ENCODE measurements at places on chromosomes 3 and 15.

GRCh38 chr3:124037326-124037725 is 45.4 kb upstream of the ROPN1 start:
- no peak for DNase-seq

DNA sequence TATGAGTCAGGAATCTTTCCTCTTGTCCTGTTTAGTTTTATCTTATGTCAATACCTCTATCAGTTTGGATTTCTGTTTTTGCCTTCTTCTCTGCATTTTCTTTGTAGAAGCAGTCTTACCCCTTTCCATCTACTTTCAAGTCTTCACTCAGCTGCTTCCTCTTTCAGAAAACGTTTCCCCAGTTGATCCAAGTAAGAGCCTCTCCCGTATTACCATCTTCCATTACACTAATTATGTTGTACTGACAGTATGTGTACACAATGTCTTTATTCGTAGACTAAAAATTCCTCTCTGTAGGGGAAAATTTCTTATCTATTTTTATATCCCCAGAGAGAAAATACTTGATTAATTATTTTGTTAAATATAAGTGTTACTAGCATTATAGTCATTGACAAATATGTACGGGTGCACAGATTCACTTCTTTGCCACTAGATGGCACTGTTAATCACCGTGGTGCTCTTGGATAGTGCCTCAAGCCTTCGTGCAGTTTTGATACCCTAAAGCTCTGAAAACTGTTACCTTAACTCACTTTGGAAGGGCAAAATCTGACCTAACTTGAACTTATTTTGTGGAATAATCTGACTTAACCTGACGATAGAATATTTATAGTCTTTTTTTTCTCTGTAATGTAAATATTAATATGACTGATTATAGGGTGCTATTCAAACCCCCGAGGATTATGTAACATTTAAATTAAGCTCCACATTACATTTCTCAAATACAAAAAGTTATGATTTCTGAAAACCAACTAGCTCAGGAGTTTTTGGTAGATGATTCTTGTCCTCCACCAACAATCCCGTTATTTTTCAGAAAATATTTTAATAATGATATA is 74.2 kb upstream of the POU1F1 start:
- DNase-seq, result no peak

DNA sequence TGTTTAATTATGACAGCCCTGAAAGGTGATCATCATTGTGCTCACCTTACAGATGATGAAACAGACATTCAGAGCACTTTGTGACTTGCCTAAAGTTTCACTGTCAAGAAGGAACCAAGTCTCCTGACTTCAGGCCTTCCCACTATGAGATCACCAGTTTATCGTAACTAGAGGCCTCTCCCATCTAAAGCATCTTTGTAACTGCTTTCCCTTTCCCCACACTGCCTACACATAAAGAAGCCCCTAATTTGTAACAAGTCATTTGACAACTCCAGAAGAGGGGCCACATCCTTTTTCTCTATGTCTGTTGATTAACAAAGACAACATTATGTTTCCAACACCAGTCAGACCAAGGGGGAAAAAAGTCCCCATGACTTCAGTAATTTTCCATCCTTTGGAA is 1.1 kb downstream of the KLHL6 start:
- no peak for DNase-seq

DNA sequence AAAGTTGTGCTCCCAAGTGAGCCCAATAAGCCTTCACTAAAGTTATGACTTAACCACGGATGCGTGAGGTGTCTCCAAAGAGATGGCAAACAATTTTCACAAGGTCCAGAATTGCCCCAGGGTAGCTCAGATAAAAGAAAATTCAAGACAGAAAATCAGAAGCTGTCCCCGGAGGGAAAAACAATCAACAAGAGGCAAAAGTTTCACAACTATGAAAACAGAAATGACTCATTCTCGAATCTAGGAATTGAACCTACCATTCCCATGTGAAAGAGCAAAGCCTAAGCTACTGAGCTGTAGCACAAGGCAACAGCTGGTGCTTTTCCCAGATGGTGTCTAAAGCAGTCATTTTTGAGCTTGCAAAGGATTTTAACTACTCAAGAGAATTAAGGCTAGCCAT is 33.5 kb upstream of the MKRN3 start:
- DNase-seq, result no peak

DNA sequence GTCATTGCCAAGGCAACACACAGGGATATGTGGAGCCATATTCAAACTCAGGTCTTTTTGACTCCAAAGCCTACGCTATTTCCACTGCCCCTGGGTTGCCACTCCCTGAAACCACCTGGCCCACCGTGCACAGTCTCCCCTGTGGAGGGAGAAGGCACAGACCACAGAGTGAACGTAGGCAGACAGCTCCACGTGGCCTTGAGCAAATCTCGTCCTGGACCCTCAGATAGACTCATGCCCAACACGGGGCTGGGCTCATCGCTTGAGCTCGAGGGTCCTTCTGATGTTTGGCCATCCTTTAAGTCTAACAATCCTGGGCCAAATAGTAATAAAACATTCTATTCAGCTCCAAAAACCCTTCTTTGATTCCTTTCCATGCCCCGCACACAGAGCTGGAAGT is 72.0 kb downstream of the CPN2 start:
- DNase-seq, result no peak

DNA sequence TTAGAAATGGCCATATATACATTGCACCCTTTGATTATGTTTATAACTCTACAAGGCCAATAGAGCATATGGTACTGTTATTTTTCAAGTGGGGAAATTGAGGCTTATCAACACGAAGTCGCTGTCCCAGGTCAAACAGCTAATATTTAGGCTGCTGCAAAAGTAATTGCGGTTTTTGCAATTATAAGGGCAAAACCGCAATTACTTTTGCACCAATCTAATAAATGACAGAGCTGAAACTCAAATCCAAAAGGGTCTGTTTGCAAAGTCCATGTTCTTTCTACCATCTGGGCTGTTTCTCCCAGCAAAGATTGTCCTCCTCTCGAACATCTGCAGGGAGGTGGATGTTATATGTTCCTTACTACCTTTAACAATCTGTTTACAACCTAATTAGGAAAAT is 147.2 kb downstream of the CADPS start:
- DNase-seq, result no peak

DNA sequence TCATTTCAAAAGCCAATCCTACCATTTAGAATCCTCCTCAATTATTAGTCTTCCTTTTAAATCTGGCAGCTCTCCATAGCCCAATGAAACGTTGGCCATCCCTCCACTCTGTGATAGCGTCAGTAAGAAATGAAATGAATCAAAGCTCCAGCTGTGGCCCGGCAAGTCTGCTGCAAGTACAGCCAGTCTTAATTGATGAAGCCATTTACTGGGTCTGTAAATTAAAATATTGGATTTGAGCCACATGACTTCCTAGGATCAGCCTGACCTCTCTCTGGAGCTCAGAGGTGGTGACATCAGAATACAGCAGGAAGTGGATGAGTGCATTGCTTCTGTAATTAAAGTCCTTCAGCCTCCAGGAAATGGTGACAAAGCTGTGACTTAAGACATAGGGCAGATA is 347.0 kb upstream of the LMCD1 start:
- DNase-seq, result no peak

GRCh38 chr3:115999613-116000012 is 376.3 kb downstream of the GAP43 start:
- DNase-seq, result no peak

All from activated CD4-positive, CD25-positive, alpha-beta regulatory T cell (primary cell).